ENCODE measurements at places on chromosomes 7 and 10.

DNA sequence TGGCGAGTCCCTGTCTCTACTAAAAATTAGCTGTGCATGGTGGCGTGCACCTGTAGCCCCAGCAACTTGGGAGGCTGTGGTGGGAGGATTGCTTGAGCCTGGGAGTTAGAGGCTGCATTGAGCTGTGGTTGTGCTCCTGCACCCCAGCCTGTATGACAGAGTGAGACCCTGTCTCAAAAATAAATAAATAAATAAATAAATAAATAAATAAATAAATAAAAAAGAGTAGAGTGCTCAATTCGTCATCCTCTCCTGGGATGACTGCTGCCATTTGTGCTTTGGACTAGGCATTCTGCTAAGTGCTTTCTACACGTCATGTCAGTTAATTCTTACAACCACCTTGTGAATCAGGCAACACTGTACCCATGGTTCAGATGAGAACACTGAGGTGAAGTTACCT, 130.6 kb downstream of the DOCK1 start:
- no peak for DNase-seq

GRCh38 chr10:108039821-108040584, 875.5 kb upstream of the SORCS1 start:
- no peak for DNase-seq

DNA sequence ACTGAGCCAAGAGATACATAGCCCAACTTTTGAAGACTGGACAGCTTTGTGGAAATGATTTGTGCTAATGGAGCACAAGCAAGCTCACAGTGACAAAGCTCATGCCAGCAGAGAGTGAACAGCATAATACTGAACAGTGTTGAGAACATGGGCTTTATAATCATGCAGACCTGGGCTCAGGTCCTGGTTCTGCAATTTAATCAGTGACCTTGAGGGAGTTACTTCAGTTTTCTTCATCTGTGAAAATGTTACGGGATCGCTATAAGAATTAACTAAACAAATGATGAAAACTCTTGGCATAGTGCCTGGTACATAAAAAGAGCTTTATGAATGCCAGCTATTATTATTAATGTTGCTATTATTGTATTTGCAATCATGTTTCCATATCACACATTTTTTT, 690.5 kb upstream of the LRRN3 start:
- DNase-seq, result no peak

DNA sequence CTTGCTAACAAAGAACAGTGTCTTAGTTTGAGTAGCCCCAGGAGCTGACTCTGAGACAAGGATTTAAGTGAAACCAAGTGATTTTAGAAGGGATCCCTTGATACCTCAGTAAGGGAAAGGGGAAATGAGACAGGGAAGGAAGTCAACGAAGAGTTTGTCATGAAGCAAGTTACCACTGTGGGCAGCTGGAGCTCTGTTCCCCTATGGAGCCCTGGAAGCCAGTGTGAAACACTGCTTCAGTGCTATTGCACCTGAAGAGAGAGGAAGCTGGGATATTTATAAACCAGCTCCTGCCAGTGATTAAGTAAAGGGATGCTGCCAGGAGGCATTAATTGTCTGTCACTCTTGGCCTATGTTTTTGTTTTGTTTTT, 58.9 kb upstream of the WAPL start:
- no peak for DNase-seq

GRCh38 chr7:67625257-67625737, 628.7 kb downstream of the TYW1 start:
- peak; percentile 48 for DNase-seq

DNA sequence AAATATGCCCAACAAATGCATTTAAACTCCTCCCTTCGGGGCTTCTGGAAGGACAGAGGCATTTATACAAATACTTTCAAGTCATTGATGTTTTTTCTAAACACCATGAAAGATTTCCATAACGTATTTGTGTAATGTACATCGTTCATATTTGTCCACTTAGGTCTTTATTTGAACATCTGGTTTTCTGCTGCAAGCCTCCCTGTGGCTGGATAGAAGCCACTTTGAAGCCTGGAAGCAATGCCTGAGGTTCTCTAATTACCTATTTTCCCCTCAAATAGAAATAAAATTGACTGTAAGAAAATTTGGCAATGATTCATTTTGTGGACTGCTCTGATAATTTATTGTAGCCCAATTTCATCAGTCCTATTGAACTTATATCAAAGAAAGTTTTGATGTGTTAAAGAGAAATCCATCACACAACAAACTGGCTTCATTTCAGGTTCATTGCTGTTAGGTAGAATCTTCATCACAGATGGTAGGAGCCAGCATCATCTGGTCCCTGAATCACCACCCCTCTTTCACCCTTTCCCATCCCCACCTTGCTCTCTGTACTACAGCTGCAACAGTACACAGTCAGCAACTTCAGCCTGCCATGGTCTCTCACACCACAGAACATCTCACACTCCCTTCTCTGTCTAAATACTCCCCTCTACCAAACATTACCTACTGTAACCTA, 186.0 kb upstream of the MGMT start:
- DNase-seq, result no peak

DNA sequence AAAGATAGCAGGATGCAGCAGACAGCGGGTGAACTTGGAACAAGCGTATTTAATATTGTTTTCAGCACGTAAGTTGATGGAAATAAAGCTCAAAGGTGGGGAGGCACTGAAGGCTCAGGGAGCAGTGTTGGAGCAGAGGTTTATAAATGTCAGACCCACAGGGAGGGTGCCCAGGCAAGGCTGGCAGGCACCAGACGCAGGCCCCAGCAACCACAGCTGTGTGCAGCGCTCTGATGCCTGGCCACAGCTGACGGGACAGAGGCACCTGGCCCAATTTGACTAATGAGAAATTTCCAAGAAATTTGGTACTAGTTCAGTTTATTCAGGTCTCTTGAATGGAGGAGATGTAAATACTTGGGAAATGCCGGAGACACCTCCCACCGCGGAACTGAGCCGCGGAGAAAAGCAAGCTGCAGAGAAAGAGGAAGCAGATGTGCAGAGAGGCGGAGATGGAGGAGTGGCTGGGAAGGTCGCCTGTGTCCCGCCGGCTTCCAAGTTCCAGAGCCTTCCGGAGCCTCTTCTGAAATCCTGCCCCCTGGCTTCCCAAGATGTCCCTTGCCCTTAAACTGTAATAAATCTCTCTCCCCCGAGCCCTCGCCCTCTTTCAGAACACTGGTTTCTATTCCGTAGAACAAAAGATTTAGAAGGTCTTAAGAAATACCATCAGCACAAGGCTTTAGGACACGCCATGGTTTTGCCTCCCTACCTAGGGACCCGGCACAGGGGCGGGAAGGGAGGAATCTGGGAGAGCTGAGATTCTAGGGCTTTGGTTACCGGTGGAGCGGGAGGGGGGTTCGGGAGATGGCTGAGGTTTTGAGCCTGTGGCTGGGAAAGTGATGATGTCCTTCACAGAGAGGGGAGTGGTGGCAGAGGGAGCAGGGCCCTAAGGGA, 38.4 kb upstream of the PLXNA4 start:
- no peak for DNase-seq

DNA sequence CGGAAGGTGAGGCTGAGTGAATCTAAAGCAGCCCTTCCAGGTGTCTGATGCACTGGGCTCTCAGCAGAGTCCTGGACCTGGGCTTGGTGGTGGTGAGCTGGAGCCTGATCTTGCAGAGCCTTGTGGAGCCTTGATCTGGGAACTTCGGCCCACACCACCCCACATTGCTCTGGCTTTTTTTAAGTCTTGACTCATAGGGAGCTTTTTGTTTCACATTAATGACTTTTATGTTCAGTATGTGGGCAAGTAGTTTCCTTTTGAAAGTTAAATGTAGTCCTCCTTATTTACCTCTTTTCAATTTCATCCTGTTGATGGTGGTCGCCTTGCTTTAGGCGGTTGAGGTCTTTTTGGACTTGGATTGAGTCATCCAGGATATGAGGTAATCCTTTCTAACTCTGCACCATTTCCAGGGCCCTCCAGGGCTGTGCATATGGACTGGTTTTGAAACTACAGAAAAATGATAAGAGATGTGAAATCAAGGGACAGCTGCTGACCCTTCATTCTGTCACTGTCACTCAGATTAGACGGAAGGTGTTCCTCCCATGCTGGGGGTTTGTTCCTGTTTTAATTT, 2.9 kb upstream of the NRAP start:
- no peak for DNase-seq

DNA sequence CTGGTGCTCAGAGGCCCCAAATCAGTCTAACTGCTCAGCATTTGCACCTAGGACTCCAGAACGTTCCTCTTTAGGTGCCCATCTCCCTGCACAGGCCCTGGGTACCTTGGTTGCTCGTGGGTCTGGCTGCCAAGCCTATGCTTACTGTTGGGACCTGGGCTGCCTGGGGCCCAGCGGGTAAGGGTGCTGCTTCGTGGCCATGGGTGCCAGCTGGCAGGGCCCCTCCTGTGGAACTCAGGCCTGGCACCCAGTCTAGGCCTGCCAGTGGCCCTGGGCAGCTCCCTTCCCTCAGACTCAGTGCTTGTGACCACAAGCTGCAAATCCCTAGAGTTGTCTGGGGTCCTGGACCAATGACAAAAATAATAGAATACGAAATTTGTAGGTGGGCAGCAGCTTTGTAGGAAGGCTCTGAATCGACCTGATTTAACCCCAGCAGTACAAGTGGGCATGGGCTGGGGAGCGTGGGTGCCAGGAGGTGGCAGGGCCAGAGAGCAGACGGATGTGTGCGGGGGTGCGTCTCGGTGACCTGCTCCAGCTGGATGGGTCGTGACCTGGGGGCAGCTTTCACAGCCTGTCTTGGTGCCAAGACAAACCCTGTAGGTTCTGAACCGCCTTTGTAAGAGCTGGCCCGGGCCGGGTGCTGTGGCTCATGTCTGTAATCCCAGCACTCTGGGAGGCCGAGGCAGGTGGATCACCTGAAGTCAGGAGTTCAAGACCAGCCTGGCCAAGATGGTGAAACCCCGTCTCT, 69.7 kb downstream of the MKI67 start:
- DNase-seq, result no peak

DNA sequence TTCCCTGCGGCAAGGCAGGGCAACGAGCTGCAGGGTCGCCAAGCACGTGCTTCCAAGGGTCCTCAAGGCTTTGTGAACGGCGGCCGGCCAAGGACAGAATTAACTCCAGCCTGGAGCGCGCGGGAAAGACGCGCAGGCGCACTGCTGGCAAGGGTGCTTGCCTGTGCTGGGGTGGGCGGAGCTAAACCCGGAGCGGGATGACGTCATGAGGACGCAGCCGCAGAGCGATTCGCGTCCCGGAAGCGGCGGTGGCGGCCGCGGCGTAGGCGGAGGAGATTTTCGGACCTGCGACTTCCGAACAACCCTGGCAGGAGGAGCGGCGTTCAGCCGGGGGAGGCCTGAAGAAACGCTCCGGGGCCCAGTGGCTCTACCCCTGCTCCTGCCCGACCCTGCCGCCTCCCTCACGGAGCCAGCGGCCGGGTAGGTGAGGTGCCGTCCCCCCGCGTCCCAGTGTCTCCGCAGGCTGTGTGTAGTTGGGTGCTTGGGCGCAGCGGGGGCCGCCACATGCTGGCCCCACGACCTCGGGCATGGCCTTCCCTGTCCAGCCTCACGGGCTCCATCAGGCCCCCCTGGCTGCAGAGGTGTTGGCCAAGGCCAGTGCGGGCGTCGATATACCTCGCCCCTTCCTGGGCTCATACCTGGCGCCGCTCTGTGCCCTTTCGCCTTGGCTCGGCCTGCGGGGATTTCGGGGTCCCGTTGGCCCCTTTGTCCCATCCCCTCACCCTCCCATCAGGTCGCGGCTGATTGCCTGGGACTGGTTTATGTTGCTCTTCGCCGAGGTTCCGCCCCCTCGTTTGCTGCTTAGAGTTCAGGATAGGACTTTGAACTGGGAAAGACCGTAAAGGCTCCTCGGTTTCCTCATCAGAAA, at the start of gene ZFYVE27:
Gene ZFYVE27, plus strand, starts transcription at position 227 of the 868 bp plus-strand sequence. CDS start 1,350 bp downstream, outside the sequence.
- DNase-seq, result peak; percentile 94

Measured in D721Med (cell line).